ENCODE measurements at places on chromosomes 6 and 20.

DNA sequence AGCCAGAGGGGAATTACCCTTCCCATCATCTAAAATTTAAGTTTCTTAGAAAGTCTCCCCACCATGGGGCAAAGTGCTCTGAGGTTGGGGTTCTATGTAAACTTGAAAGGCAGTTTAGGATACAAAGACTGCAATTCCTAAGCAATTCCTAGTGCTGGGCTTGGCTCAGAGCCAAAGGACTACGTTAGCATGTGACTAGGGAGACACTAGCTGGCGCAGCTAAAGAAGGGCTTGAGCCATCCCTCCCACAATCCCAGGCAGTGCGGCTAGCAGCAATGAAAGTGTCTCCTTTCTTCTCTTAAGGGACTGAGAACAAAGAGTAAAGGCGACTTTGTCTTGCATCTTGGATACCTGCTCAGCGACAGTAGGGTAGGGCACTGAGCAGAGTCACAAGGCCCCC lies 306.6 kb upstream of the FKBP1C start:
- DNase-seq: no peak

GRCh38 chr6:74071214-74071613 lies 375.2 kb downstream of the CD109 start:
- DNase-seq: no peak

DNA sequence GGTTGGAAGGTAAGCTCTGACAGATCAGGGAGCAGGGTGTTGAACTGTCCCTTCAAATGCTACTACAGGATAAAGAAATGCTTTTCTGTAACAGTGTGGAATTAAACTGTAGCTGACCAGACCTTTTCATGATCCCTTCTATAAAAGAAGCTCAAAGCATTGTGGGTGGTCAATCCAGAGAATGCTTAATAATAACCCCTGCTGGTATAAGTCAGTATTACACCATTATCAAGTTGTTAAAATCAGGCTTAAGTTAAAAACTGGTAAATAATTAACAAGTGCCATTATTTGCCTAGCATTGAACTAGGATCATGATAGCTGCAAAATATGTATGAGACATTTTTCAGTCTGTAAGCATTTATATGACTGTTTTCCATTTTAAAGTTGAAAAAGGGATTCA lies 468.9 kb downstream of the PKHD1 start:
- DNase-seq: no peak

DNA sequence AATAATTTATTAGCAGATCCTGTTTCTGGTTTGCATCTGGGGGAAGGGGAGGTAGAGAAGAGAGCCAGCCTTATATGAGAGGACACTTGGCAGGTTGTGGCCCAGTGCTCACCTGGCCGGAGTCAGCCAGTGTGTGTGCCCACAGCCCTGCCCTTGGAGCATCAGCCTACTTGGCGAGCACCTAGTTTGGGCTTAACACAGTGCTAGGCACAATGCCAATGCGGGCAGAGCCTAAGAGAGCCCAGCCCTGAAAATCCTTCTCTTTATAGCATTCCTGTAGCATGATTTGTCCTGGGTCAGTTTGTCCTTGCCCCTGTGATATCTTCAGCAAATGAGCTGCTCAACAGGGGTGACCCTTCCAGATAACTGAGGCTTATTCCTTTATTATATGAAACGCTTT lies 73.0 kb downstream of the SLX4IP start:
- DNase-seq: no peak

GRCh38 chr6:36897609-36898008 lies 11.9 kb downstream of the C6orf89 start:
- DNase-seq: no peak

- DNase-seq: no peak
These were observed 33.4 kb downstream of the PREX1 start for GRCh38 chr20:48794360-48794759.

DNA sequence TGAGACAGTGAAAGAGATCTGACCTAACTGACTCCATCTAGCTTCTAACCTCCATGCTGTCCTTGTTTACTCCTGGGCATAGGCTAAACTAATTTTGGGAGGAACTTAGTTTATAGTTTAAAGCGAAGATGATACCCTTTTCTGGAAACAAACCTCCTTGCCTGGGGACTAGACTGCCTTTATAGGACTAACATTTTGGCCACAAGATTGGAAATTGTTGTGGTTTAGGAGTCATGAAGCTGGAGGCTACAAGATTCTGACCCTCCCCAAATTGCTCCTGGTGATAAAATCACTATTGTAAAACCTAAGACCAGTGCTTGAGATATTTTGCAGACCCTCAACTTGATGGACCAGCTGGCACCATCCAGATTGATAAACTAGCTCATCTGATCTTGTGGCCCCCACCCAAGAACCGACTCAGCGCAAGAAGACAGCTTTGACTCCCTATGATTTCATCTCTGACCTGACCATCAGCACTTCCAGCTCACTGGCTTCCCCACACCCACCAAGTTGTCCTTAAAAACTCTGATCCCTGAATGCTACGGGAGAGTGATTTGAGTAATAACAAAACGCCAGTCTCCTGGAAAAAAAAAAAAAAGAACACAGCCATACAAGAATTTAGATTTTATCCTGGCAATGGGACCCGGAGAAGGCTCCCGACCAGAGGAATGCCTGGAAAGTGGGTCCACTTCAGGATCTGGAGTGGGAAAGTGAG lies 63.0 kb downstream of the ABHD12 start:
- no peak for DNase-seq

DNA sequence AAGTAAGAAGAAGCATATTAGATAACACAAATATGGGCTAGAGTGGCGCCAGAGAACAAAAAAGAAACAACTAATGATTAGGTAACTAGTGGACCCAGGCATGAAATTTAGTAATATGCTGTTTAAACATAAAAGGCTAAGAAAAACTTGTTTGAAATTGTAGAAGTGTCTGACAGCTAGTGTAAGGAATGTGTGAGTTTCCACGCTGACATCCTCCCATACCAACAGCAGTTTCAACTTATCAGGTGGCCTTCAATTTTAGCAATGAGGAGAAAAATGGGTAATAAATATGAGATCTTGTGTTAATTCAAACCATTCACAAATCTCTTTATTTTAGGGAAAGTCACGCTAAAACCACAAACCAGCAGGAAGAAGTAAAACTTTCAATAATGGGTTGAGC lies 440.2 kb upstream of the FLRT3 start:
- DNase-seq: no peak

Measured in KG1 (cell line).